ENCODE measurements at places on chromosomes 12 and 14.

GRCh38 chr12:103929046-103929783, 995 bp upstream of the HSP90B1 start:
- peak; percentile 95 for DNase-seq

DNA sequence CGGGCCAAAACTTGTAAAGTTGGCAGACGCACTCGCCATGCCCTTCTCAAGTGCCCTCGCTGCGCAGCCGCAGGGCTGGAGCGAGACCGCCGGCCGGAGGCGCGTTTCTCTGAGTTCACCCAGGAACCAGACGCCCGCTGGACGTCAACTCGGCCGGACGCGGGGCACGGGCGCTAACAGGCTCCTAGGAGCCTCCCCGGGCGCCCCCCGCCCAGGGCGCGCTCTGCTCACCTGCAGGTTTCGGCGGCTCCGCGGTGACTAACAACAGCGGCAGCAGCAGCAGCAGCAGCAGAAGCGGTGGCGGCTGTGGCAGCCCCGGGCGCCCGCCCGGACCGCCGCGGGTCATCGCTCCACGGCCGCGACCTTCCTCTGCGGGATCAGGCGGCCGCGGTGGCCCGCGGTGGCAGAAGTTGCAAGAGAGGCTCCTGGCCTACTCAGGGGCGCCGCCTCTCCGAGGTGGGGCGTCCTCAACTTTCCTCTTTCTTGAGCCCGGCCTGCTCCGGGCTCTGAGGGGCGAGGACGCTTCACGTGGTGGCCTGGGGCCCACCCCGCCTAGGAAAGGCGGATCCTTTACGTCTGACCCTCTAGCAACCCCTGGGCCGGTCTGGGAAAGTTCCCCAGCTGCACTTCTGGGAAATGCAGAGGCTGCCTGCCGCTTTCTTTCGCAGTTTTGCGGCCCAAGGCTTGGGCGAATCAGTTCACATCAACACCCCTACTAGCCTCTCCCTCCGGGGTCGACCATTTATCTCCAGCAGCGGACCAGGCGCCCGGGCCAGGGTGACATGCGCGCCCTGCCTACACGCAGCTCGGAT, at the start of gene PLBD1:
Gene PLBD1 (minus strand): TSS at position 533 of the 812 bp plus-strand sequence. CDS start 187 bp downstream, at position 346.
- peak; percentile 19 for DNase-seq

- DNase-seq, result no peak
Measured at GRCh38 chr12:124549629-124550028, 17.8 kb downstream of the NCOR2 start.

DNA sequence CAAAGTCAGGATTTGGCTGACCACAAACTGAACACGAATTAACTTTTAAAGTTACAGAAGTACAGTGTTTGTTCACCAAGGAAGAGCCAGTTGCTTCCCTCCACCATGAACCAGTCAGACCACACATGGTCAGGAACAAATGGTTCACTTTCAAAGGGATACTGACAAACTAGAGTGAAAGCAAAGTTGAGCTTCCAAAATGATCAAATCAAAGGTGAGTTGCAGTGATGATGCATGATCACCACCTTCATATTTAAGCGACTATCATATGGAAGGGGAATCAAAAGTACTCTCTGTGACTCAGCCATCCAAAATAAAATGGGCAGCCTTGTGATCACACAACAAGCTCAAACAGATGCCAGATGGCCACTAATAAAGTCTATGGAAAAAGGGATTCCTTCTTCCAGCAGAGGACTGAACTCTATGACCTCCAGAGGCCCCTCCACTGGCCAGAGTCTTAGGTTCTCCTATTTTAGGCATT, 13.1 kb downstream of the NT5DC3 start:
- DNase-seq, result no peak

GRCh38 chr12:71415336-71416231, 24.0 kb upstream of the LGR5 start:
- DNase-seq, result peak; percentile 77

DNA sequence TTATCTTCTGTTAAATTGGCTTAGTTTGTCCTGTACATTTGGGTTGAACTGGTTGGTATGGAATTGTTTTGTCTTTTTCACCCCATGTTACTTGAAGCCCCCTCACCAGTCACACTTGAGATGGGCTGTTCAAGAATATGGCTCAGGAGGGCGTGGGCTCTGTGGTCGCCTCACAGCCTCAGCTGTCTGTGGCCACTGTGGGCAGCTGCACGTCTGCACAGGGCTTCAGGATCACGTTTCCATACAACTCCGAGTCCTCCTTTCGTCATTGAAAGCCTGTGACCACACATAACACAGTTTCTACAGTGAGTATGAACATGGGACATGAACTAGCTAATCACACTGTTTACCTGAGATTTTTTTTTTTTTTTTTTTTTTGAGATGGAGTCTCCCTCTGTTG, 81.3 kb downstream of the MOK start:
- DNase-seq, result no peak

GRCh38 chr12:5051913-5052312, 8.2 kb downstream of the KCNA5 start:
- DNase-seq, result no peak

DNA sequence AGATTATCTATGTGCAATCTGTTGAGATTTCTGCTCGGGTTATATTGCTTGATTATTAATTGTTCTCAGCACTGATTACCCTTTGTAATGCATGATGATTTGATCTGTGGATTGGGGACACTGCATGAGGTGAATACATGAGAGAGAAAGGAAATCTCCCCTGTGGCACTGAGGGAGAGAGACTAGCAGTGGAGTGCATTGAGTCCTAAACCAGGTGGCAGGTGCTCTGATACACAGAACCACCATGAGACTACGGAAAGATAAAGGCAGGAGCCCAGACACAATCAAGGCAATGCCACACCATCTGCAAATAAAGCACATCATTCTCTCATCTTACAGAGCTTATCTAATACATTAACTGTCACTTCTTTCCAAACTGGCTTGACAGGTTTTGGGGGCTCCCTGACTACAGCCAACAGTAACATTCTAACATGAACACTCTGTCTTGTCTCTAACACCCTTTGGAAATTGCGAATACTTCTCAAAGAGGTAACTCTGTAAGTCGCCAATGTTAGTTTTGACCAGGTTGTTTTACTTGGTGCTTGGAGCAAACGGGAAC, 37.6 kb upstream of the TSPAN8 start:
- DNase-seq, result no peak

- DNase-seq, result no peak
Measured at GRCh38 chr14:55645145-55645544, 65.1 kb downstream of the KTN1 start.

DNA sequence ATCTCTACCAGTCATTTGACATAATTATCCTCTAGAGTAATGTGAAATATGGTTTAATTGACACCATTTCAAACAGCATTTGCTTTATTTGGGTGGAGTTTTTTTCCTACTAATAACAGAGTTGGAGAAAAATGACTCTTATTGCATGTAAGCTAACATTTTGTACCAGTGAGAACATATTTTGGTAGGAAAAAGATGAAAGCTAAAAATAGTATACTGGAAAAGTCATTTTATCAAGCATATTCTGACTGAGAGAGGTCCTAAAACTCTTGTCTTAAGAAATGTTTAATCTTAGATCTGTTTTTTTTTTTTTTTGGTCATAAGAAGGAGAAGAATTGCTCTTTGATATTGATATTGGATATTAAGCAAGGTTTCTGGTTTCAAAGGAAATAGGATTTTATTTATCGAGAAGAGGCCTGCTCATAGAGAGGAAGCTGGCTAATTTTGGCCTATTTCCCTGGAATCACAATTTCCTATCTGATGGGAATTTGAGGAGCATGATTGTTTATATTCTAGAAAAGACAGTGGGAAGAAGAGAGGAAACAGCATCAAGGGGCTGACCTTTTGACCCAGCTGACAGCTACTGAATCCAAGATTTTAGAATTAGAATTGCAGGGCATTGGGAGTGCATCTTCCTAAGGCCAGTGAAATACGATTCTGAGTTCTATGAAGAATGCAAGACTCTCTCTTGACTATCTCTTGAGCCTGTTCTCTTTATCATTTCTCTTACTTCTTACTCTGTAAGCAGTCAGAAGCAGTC, 19.4 kb downstream of the OTOGL start:
- no peak for DNase-seq

DNA sequence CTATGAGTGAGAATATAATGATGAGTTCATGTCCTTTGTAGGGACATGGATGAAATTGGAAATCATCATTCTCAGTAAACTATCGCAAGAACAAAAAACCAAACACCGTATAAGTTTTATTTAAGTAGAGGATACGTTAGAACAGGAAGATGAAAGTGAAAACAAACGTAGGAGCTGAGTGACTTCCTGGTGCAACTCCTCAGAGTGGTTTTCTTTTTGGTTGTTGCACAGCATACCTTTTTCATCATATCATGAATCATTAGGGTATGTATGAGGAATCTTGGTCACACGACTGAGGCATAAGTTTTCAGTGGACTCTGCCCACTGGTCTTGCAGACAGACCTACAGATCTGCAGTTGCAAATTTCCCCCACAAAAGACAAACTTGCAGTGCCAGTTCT, 199.0 kb downstream of the LRFN5 start:
- no peak for DNase-seq

GRCh38 chr12:52474212-52474611, 607 bp upstream of the KRT6C start:
- DNase-seq, result no peak

DNA sequence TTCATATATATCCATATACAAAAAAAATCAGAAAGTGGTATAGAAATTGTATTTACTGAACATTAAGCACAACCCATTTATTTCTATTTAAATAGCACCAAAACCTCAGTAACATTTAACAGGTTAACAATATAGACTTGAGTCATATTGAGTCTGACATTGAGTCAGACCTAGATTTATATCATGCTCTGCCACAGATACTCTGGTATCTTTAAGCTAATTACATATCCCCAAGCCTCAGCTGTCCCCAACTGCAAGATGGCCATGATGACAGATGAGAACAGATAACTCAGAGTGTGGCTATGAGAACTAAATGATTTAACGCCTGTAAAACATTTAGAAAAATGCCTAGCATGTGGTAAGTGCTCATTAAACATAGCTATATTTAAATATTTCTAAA, 40.3 kb downstream of the IFNG start:
- no peak for DNase-seq

DNA sequence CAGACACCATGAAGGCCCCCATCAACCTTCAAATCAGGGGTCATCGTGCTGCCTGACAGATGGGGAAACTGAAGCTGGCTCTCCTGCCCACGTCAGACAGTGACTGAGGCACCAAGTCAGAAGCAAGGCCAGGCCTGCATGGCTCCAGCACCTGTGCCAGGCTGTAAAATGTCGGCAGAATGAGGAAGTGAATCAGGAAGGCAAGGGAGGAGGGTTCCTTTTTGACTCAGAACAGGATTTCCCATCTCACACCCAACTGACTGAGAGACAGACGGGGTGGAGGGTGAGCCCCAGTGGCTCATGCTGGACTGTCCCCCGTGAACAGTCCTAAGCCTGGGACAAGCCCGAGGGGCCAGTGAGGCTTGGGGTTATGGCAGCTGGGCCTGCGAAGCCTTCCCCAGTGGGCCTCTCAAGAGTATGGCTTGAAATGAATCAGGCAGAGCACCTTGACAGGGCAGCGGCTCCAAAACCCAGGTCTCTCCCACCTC, 20.9 kb downstream of the SYNE3 start:
- DNase-seq, result no peak

GRCh38 chr12:96225994-96226399, 31.8 kb downstream of the ELK3 start:
- DNase-seq, result no peak

- no peak for DNase-seq
Measured at GRCh38 chr14:35391388-35391710, 13.2 kb downstream of the NFKBIA start.

GRCh38 chr14:102729825-102730224, 47.4 kb upstream of the TRAF3 start:
- no peak for DNase-seq

DNA sequence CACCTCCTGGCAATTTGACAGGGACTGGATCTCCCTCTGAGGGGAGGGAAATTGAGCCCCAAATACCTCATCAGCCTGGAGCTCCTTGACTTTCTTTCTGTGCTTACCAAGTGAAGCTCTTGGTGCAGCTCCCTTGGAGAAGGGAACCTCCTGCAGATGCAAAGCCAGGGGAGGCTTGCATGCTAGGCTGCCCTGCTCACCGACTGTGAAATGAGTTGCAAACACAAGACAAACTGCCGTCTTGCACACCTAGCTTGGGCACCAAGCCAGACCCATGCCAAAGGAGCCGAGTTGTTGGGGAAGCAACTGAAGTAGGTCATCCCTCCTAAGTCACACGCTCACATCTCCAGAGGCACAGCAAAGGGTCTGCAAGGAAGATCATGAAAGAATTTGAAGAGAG, 95.2 kb downstream of the GTF2A1 start:
- no peak for DNase-seq

GRCh38 chr14:49769171-49769570, 1.2 kb downstream of the KLHDC2 start:
- DNase-seq, result peak; percentile 64

- DNase-seq, result peak; percentile 88
Measured at GRCh38 chr12:20549108-20549719, 145.9 kb upstream of the SLCO1C1 start.

DNA sequence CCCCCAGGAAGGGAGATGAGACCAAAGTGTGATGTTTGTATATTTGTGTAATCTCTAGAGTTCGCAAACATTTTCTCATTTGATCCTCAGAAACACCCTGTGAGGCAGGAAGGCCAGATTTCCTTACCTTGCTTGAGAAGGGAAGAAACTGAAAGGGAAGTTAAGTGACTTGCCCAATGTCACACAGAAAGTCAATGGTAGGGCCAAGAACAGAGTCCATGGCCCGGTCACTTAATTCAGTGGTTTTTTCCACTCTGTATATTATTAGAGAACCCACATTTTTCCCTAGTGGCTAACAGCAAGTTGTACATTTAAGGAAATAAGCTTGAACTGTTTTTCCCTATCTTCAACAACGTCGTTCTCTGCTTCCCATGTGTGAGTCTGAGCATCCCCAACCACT, 25.6 kb upstream of the CHPT1 start:
- DNase-seq, result no peak

- no peak for DNase-seq
Measured at GRCh38 chr14:102215071-102215470, 75.4 kb downstream of the WDR20 start.

- peak; percentile 70 for DNase-seq
Measured at GRCh38 chr14:68124979-68125731, 305.6 kb downstream of the RAD51B start.

DNA sequence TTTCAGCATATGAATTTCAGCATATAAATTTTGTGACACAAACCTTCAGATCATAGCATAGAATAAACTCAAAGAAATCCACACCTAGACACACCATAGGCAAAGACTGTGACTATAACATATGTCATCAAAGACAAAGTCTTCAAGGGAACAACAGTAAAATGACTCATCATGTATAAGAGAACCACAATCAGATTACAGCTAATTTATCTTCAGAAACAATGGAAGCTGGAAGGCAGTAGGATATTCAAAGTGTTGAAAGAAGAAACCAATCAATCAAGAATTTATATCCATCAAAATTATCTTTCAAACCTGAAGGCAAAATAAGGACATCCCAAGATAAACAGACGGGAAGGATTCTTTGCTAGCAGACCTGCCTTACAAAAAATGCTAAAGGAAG, 29.0 kb downstream of the DLK1 start:
- no peak for DNase-seq
